ENCODE measurements at places on chromosomes 13 and 19. TPM values are rescaled to one million over a fixed set of nuclear protein-coding genes. Genes with fewer than 3 reads are reported as not detected.

NCCRP1 gene
- 4.5 TPM for total RNA-seq

GPALPP1 gene
- total RNA-seq, result 37.0 TPM

A1BG gene
- total RNA-seq, result 64.2 TPM

DNA sequence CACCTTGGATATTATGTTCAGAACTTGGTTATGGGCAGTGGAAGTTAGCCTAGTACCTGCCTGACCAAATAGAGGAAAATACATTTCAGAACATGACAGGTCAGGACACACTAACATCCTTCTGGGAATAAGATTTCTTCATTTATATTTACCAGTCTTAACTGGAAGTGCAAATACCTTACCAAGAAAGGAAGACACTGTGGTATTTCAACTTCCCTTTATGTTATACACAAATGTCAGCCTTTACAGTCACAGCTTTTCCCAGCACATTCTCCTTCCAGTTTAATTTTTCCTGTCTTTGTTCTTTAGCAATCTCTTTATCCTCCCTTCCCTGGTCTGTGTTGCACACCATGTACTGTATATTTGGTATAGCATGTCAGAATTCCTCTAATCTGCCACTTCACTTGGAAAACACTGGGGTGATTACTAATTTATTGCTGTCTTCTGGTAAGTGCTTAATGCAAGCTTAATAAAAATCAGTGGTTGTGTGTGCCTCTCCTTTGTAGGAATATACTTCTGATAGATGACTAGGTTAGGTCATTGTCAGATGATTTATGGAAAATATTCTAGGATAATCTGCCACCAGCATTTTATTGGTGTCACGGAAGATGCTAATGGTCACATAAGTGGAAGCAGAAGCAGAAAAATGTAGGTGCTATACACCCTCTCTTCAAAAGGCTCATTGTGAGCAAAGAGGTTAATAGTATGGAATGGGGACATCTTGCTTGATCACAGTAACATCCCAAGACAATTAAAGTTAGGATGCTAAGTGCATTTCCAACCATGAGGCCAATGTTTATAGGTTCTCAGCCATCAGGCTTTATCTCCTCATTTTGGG lies 124.3 kb upstream of the STARD13 start:
- DNase-seq, result no peak

GRCh38 chr13:74114202-74114601 lies 20.0 kb downstream of the KLF12 start:
- no peak for DNase-seq

GRCh38 chr19:13417054-13417453 lies 89.2 kb downstream of the CACNA1A start:
- peak; percentile 62 for DNase-seq

GRCh38 chr13:38990693-38991092 lies at the start of gene STOML3:
Gene STOML3 (minus strand): TSS chr13:38990831. CDS start chr13:38990721, 110 bp downstream.
- no peak for DNase-seq

DNA sequence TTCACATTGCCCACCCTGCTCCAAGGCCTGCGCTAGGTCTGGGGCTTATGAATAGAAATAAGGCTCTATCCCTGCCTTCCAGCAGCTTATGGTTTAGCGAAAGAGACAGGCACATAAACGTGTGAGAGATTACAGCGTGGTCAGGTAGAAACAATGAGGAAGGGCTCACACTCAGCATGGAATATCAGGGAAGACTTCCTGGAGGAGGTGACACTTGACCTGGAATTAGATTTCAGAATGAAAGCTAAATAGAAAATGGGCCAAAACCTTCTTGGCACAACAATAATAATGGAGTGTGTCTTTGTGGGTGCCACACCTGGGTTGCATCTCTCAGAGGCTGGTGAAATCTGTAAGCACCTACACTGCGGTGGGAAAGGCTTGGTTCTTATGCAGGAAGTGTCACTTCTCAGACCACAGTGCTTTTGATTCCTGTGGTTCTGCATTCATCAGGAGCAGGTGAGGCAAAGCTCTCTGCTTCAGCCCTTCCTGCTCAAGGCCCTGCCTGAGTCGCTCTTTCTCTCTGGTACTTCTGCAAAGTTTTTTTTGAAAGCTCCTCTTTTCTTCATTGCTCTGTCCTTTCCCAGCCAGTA lies 430.3 kb downstream of the ZNF536 start:
- no peak for DNase-seq

GRCh38 chr19:3774621-3775373 lies 2.8 kb upstream of the RAX2 start:
- no peak for DNase-seq

DNA sequence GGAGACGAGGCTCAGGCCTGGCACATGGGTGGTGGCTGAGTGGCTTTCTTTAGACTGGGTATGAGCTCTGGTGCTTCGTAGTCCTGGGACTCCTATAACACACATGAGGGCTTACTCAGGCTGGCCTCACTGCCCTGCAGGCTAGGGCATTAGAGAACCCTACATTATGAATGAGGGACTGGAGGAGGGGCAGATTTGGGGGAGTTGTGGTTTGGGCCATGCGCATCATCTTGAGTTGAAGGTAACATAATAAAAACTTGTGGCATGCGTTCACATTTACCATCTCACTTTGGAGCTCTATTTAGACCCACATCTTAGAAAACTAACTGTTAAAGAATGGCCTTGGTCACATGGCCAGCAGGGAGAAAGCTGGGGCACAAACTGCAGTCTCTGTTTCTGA lies 54.2 kb downstream of the STARD13 start:
- DNase-seq, result no peak

DNA sequence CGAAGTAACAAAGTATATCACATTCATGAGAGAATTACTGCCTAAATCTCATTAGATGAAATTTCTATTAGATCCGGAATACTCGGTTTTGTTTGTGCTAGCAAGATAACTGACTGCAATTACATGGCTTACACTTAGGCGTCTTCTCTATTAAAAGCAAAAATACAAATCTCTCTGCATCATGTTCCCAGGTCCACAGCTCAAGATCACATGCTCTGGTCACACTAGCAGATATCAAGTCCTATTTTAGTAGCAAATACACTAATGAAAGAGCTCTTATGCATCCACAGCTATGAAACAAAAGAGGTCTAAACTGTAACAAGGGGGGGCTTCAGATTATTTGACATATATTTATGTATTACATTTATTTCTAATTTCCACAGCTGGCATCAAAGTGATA lies 53.5 kb downstream of the EFNB2 start:
- no peak for DNase-seq

Measured in G401 (cell line).